ENCODE measurements at places on chromosomes 2 and 18.

- no peak for DNase-seq
Measured at GRCh38 chr18:63604791-63605567, 17.8 kb downstream of the SERPINB13 start.

- no peak for DNase-seq
Measured at GRCh38 chr2:208820014-208820688, 413.6 kb downstream of the PTH2R start.

GRCh38 chr2:155266583-155266982 lies 568.1 kb downstream of the KCNJ3 start:
- no peak for DNase-seq

GRCh38 chr2:191643429-191643828 lies 34.5 kb upstream of the NABP1 start:
- no peak for DNase-seq

DNA sequence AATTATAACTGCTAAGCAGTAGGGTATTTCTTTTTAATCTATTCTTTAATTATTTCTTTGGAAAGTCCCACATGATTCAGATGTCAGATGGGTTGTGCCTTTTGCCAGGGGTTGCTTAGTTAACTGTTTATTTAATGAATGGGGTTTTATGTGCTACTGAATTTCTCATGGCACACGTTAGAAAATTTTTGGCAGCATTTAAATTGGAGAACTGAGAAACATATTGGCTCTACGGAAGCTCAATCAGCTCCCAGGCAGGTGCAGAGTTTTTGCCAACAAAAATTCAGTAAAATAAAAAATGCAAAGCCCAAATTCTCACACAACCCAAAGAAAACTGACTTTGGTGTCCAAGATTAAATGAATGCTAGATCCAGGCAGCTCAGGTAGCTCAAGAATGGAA lies 467.2 kb downstream of the NRXN1 start:
- no peak for DNase-seq

DNA sequence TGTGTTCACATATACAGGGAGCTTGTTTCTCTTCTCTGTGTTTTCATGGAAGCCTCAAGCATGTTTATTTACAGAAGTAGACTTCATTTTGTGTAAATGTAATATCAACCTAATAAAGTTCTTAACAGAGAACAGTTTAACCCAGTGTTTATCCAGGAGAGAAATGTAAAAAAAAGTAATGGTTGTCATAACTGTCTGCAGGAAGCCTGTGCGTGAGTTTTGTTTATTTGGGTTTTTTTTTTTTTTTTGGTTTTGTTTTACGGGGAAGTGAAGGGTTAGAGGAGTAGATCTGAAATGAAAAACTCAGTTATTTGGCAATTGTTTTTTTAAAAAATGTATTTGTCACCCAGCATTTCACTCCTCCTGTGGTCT lies 124.7 kb downstream of the RAPGEF4 start:
- no peak for DNase-seq

DNA sequence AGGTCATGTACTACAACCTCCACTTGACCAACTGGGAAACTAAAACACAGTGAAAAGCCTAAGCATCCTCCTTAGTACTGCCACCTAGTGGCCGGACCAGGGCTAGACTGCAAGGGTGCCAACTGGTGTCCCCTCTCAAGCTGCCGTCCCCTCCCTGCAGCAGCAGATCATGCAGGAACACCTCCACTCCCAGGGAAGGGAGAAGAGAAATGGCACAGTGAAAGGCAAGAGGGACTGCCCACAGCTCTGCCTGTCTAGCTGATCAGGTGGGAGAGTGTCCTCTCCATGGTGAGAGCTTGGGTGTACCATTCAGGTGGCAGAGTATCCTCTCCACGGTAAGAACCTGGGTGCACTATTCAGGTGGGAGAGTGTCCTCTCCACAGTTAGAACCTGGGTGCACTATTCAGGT lies 78.1 kb downstream of the AAK1 start:
- peak; percentile 79 for DNase-seq

- no peak for DNase-seq
Measured at GRCh38 chr18:50651334-50651733, 91.4 kb downstream of the MAPK4 start.

DNA sequence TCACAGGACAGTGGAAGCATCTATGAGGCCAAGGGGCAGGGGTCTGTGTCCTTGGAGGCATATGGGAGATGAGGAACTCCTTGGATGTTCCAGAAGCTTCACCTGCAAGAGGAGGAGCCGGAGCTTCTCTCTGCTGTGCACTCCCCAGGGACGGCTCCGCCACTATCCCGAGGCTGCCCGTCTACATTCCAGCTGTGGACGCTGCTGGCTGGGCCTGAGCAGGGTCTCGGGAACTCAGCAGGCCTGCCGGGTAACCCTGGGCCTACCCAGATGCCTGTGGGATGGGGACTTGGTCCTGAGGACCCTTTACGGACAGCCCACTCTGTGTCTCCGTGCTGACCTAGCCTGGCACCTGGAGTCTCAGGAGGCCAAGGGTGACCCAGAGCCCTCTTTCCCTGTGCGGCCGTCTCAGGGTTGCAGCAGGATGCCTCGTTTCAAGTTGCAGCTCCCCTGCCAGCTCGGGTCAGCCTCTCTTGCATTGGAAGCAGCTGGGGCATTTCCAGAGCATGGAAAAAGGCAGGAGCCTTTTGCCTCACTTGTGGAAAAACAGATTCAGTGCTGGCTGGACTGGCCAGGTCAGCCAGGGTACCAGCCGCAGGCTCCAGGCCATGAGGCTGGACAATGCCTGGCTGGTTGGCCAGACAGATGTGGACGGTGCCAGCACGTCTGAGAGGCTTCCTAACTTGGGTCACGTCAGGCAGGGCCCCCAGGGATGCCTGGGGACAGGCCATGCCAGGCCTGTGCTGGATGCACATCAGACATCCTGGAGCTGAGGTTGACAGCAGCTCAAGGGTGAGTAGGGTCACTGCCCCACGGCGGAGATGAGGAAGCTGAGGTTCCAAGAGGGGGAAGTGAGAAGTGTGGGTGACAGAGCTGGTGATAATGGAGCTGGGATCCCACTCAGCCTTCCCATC lies 41.5 kb downstream of the SCTR start:
- DNase-seq = peak; percentile 82

DNA sequence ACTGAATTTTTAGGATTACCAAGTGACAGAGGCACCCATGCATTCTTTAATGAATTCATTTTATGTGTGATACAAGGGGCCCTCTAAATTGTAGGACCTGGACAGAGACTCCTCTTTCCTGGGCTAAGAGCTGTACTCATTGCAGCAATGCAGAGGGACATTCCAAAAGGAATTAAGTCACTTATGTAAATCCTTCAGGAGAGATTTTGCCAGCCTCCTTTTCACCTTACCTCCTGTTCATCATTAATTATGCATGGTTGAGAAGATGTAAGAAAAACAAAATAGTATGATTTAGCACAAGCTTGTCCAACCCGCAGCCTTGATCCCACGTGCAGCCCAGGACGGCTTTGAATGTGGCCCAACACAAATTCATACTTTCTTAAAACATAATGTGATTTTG lies 84.5 kb upstream of the TANK start:
- DNase-seq = no peak

DNA sequence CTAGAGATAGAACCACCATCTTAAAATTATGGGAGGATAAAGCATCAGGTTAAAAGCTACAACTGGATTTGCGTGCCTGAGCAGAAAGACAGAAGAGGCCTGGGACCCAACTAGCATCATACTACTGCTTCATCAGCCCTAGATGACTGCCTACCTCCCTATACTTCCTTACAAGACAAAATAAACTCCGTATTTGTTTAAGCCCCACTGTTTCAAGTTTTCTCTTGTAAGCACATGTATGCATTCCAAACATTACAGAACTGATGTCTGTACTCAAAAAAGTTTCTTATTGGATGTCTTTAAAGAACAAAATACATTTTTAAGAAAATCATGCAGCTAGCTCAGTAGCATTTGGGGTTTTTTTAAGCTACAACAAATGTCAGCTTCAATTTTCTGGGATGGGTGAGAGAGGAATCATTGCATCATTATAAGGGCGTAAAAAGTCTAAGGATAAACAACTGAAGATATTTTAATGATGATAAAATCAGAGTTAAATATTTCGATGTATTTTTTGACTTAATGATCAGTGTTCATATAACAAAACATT lies 213.1 kb downstream of the EXOC6B start:
- DNase-seq = no peak

GRCh38 chr2:58414506-58414905 lies 173.4 kb upstream of the FANCL start:
- no peak for DNase-seq

GRCh38 chr18:48923746-48924629 lies 26.8 kb downstream of the SMAD7 start:
- no peak for DNase-seq

- DNase-seq = no peak
Measured at GRCh38 chr18:26082475-26082874, 7.9 kb downstream of the SS18 start.

GRCh38 chr2:159188449-159188848 lies 98.1 kb downstream of the WDSUB1 start:
- no peak for DNase-seq

DNA sequence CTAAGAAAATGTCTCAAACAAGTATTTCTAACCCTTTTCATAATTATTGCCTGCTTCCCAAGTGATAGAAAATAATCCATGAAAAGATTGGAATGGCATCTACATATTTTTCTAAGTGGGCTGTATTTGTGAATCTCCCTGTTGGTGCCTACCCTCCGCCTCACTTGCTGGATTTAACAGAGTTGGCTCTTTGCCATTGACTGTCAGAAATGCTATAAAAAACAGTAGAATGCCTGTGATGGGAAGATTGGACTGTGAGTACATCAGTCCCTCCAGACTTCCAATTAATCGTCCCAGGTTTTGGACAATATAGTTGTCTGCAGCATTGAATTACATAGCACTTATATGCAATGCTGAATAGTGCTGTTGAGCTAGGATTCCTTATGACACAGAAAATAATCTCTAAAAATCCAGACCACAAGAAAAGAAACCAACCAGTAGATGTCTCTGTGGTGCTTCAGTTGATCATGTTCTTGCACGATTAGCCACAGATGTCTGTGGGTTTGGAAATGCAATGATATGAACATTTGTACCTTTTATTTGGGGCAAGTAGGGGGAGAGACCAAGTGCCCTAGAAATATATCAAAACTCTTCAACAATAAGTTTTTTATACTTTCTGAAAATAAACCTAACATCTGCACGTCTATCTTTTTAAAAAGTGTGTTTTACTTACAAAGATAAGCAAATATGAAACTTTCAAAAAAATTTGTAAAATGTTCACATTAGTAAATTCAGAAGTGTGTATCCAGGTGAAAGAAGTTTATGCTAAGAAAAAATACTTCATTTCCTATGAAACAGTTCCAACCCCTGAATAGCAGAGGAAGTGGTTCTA lies 88.5 kb downstream of the DYNAP start:
- DNase-seq = no peak

DNA sequence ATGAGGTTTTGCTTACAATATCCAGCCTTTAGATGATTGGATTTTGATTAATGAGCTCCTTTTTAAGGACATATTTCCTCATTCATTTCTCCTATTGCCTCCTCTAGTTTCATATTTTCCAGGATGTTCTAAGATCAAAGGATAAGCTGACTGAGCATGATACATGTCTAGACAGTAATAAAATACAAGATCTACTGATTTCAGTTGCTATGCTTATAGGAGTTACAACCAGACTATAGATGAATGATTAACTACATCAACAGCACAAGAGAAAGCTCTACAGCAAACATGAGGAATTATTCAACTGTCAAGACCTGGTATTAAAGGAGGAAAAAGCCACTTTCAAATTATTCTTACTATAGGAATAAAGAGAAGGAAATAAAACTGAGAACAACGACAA lies 85.0 kb upstream of the LINC00305 start:
- no peak for DNase-seq

DNA sequence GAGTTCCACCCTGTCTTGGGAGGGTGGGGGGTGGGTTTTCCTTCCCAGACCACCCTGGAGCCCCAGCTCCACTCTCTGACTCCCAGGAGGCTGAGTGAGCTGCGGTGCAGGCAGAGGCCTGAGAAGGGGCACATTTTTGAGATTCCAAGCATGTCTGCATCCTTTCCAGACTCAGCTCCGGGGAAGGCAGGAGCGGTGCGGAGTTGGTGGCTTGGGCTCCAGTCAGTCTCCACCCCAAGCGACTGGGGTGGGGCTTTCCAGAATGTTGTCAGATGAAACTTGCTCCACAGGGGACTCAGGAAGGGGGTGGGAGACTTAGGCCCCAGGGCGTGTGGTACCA lies 44.2 kb upstream of the HS6ST1 start:
- DNase-seq = no peak

DNA sequence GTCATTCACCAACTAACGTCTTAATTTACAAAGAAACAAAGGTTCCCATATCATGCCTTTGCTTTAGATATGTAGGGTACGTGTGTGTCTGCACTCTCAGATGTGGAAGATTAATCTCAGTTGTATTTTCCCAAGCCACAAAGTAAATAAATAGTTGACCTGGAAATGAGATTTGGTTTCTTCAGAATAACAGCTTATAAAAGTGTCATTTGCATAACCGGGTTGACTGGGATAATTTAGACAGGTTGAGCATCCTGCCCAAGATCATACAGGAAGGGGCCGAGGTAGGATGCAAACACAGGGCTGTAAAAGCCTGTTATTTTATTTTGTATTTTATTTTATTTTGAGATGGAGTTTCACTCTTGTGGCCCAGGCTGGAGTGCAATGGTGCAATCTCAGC lies 19.5 kb downstream of the ATG16L1 start:
- DNase-seq = no peak

DNA sequence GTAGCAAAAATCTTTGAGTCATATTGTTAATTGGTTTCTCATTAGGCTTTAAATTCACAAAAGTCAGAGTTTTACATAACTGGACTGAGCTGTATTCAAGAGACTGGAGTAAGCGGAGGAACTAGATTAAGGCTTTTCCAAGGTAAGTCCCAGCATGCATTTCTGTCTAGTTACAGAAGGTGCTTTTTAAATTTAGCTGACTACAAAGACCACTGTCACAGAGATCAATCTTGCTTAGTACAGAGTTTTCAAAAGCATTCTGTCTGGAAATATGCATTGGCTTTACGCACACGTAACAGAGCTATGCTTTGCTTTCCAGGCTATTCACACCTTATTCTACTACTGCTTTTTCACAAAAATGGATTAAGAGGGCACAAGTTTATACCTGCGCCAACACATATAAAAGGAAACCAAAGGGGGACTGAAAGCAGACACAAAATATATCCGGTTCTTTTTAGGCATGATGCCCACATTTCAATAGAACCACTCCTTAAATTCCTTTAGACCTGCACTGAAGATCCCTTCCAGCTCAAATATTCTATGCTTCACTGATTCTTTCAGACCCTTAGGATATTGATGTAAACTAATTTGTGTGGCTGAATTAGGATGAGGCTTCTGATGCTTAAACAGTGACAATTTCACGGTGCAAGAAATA lies 560.7 kb upstream of the CRIM1 start:
- no peak for DNase-seq

- DNase-seq = no peak
Measured at GRCh38 chr2:43943809-43944452, 51.9 kb downstream of the LRPPRC start.

DNA sequence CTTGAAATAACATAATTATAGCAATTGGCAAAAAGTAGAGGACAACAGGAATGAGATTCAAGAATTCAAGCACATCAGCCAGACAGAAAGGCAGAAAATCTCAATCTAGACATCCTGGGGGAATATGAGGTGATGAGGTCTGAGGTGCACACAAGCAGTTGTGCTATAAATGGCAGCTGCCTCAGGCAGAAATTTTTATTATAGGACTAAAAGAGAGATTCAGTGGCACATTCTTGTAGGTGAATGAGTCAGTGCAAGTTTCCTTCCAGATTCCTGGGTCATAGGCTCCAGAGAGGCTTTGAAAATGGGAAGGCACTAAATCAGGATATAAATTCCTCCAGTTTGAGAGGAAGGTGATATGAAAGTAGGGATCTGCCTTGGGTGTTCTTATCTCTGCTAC lies 127.2 kb upstream of the THSD7B start:
- no peak for DNase-seq
